ENCODE measurements at places on chromosomes 5 and 9.

- DNase-seq = no peak
These were observed 122.5 kb upstream of the RASGRF2 start for GRCh38 chr5:80837679-80838078.

DNA sequence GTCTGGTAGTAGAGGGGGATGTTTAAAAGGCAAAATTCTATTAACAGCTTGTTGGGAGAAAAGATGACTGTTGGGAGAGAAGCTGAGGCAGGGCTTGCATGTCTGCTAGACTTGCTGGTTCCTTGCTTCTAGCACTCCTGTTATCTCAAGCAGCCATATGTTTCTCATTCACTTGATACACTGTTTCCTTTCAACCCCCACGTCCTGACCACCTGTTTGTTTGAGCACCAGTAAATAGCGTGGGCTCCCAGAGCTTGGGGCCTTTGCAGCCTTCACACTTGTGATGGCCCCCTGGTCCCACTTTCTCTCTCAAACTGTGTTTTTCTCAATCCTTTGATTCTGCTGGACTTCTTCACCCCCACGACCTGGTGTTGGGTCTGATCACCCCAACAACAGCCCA is 111.7 kb upstream of the TMEM161B start:
- no peak for DNase-seq

GRCh38 chr9:94802793-94803192 is 76.3 kb downstream of the AOPEP start:
- DNase-seq = peak; percentile 85

GRCh38 chr9:19286634-19287188 is 56.2 kb downstream of the DENND4C start:
- DNase-seq = no peak

DNA sequence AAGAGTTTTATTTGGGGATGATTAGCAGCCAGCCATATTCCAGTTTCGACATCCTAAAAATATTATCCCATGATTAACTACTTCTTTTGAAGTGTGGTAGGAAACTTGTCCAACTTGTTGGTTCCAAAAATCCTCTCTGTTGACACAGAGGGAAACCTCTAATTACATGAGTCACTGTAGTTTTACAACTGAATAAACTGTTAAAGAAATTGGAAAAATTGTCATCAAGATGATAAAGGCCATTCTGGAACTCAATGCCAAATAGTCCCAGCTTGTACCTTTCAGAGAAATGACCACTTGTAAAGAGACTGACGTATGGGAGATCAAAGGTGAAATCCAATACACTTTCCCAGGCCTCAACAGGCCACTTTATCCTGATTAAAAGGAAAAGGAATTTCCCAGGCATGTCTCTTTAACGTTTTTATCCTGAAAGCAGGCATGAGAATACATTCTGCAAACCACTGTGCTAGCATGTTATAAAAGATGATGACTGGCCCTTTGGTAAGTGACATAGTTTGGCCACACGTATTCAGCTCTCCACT is 261.6 kb downstream of the GLIS3 start:
- DNase-seq = peak; percentile 17

GRCh38 chr5:65338606-65339151 is 143.0 kb downstream of the ADAMTS6 start:
- DNase-seq = no peak

- DNase-seq = no peak
These were observed 56.3 kb downstream of the GDA start for GRCh38 chr9:72205513-72205912.

- DNase-seq = no peak
These were observed 15.0 kb downstream of the NAIF1 start for GRCh38 chr9:128051932-128052709.

DNA sequence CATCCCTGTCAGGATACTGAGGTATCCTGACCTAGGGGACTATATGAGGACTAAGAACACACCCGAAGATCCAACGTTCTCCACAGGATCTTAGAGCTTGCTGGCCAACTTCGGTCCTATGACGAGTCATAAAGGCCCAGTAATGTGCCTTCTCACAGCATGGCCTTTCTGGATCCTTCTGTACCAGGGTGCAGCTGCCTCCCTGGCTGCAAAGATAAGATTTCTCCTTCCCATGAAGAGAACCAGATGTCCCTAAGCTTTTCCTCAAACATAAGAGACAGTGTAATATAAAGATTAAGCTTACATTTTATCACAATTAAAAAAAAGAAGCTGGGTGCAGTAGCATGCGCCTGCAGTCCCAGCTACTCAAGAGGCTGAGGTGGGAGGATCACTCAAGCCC is 18.3 kb downstream of the EPB41L4B start:
- no peak for DNase-seq

GRCh38 chr5:174563899-174564298 is 160.5 kb upstream of the MSX2 start:
- DNase-seq = no peak

- DNase-seq = no peak
These were observed 594.7 kb upstream of the WWC1 start for GRCh38 chr5:167696558-167697314.

GRCh38 chr9:136201609-136202453 is 3.1 kb downstream of the LHX3 start:
- DNase-seq = peak; percentile 8

DNA sequence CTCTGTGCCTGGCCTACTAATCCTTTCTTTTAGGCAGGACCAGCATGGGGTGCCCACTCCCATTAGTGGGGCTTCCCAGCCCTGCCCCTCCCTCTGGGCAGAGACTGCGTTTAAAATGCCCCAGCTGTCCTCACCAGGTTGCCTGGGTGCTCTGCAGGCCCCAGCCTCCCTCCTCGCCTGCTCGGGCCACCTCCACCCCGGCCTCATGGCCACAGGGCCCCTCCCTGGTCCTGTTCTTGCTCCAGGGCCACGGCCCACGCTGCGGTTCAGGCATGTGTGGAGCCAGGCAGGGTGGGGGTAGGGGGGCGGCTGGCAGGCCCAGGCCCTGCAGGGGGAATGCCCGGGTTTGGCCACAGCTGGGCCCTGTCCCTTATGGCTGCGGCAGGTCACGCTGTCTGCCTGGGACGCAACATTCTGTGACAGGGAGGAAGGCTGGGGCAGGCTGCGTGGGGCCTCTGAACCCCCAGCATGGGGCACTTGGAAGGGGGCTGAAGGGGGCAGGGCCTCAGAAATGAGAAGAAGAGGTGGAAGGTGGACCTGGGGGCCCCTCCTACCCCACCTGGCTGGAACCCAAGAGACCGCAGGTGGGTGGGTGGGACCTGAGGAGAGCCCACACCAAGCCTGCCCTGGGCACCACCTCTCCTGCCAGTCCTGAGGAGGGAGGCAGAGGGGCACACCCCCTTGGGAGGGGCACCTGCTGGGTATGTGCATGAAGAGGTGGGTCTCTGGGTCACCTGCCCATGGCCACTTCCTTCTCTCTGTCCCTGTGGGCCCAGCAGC is at the start of gene LCN12:
Gene LCN12, plus strand, starts transcription at position 733 of the 780 bp plus-strand sequence. CDS start 55 bp downstream, outside the sequence.
- DNase-seq = no peak

Measured in fibroblast of upper back skin (primary cell).